ENCODE measurements at places on chromosomes 4 and X.
A peak's percentile ranks its signal among the peaks of the same experiment; 100 is the strongest.

GRCh38 chrX:151754047-151754429 is 19.5 kb downstream of the CNGA2 start:
- peak; percentile 17 for DNase-seq

GRCh38 chr4:147836807-147837206 is 104.9 kb downstream of the ARHGAP10 start:
- DNase-seq = no peak

DNA sequence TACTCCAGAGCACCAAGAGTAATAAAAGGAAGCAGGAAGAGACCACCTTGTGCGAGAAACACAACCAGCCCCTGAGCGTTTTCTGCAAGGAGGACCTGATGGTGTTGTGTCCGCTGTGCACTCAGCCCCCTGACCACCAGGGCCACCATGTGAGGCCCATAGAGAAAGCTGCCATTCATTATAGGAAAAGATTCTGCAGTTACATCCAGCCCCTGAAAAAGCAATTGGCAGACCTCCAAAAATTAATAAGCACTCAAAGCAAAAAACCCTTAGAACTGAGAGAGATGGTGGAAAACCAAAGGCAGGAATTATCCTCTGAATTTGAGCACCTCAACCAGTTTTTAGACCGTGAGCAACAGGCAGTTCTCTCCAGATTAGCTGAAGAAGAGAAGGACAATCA is 5.7 kb downstream of the TRIM75 start:
- DNase-seq = no peak

- no peak for DNase-seq
Measured at GRCh38 chrX:81900522-81900921, 698.6 kb downstream of the SH3BGRL start.

DNA sequence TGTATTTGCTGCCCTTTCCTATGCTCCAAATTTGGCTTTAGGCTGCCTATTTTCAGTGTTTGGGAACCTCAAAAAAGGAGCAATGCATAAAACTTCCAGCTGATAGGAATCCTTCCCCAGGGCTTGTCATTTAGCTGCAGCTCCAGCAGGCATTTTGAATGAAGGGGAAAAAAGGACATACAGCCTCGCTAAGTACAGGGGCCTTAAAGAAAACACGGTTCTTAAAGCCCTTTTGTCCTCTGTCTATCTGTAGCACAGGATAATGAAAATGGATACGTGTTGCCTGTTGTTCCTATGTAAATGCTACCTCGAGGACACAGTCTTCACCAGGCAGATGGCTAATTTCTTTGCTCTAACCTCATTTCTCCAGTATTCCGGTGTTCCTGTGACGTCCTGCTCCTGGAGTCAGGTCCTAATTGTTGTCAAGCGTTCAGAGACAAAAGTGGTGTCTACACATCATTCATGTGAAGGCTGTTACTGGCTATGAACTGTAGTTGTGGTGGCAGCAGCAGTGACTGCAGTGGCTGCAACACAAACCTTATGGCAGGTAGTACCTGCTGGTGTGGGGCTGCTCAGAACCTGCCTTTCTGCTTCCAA is 117.4 kb downstream of the MGST2 start:
- no peak for DNase-seq

- peak; percentile 63 for DNase-seq
Measured at GRCh38 chr4:145679991-145680455, at the start of gene C4orf51. TSS of gene C4orf51 (plus strand) at chr4:145680146. CDS start at chr4:145680204, 58 bp downstream.

DNA sequence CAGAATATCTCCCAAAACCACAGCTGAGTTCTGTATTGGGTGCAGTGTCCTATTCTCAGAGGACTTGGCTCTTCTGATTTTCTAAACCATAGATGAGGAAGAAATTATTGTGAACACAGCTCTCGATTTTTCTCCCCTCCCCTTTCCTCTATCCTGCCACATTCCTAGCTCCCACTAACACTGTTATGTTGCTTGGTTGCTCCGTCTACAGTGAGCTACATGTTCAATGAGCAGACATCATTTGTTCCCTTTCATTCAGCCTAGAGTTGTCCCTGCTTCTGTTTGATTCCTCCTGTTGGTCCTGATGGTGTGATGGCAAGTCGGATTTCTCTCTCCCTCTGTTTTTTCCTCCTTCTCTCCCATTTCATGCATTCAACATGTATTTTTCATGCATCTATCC is 65.9 kb downstream of the DIPK2B start:
- DNase-seq = no peak

DNA sequence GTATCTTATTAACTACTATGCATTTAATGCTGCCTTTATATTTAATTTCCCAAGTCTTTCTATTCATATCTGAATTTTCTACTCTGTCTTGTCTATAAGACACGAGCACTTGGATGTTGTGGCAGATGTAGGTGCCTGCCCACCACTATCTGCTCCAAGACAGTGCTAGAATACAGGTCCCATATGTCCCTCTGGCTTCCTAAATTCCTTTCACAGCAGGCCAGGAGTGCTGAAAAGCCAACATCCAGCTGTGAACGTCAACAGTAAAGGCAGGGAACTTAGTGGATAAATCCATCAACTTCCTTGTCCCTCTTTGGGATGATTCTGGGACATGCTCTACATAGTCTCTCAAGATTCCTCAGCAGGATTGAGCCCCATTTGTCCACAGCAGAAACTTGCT is 245.1 kb upstream of the ETNPPL start:
- DNase-seq = no peak

- no peak for DNase-seq
Measured at GRCh38 chr4:184099535-184099966, 118.1 kb downstream of the ENPP6 start.

DNA sequence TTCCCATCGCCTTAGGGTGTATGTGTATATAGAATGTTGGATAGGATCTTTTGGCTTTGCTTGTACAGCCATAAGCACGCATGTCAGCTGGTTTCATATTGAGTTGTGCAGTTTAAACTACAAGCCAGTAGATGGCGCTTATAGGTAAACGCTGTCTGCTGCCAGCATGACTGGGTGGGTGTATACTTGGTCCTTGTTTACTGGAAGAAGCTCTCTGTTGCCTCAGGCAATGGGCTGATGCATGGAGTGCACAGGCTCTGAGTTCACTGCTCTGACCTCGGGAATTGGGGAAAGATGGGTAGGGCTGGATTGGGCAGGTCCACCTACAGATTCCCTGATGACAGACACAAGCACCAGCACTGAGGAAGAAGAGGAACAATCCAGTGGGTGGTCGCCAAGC is 831.5 kb downstream of the STIM2 start:
- DNase-seq = peak; percentile 43

DNA sequence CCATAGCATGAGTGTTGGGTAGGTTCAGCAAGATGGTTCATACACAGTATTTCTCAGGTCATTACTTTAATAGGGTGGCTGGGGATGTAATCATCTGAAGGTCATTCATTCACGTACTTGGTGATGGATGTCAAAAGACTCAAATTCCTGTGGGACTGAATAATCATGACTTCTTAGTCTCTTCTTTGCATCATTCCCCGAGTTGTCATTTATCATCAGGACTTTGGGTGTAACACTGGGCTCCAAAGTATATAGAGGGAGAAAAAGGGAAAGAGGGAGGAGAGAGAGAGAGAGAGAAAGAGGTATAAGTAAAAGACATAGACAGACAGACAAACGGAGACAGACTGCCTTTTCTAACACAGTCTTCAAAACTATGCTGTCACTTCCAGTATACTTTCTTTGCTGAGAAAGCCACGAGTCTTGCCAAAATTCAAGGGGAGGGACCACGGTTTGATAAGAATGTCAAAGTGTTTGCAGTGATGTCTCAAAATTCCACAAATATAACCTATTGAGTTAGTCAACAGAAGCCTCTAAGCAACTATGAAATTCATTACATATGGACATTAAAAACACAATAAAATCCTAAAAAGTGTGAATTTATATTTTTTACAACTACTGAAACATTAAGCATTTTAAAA is 55.9 kb downstream of the UGT2A3 start:
- DNase-seq = peak; percentile 15

GRCh38 chr4:73422458-73422752 is 13.6 kb upstream of the AFP start:
- no peak for DNase-seq

DNA sequence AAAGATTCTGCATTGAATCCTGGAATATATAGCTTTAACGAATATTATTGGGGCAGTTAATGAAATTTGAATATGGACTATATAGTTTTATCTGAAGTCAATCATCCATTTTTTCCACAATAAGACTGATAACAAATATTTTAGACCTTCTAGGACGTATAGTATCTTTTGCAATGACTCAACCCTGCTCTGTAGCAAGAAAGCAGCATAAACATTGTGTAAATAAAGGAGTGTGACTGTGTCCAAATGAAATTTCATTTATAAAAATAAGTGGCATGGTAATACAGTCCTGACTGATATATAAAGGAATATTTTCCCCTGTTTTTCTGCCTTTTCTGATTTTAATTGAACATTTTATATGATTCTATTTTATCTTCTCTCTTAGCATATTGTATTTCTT is 947.7 kb upstream of the SLIT2 start:
- peak; percentile 20 for DNase-seq

DNA sequence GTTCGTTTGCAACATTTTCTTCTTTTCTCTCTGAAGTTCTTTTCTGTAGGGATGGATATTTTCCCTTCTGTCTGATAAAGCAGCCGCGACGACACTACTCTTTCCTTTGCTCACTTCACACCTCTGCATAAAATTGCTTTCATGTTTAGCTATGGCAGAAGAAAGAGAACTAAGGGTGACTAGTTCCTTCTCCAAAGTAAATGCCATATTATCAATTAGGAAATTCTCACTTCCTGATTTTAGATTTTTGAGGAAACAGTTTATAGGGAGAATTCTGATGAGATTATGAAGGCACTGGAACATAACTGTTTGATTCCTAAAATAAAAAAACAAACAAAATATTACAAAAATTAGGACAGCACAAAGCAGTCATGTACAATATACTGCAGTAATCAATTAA is 29.2 kb downstream of the FANCB start:
- no peak for DNase-seq

GRCh38 chr4:121189326-121190215 is 25.4 kb upstream of the TNIP3 start:
- DNase-seq = no peak

DNA sequence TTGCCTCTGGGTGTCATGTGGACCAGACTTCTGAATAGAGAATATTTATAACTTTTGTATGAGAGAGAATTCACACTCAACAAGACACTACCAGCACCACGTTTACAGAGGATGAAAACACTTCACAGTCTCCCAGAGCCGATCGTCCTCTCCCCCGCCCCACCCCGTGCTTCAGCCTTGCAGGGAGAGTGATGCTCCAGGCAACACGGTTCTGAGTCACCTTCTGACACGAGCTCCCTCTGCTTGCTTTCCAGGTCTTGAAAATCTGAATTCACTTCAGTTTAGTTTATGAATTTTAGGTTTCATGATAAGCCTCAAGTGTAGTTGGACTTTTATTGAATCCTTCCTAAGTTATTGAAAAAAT is 59.8 kb downstream of the CPLX1 start:
- DNase-seq = no peak

- no peak for DNase-seq
Measured at GRCh38 chr4:169975131-169975837, 50.9 kb downstream of the MFAP3L start.

- no peak for DNase-seq
Measured at GRCh38 chr4:1318488-1319213, 28.4 kb upstream of the UVSSA start.

DNA sequence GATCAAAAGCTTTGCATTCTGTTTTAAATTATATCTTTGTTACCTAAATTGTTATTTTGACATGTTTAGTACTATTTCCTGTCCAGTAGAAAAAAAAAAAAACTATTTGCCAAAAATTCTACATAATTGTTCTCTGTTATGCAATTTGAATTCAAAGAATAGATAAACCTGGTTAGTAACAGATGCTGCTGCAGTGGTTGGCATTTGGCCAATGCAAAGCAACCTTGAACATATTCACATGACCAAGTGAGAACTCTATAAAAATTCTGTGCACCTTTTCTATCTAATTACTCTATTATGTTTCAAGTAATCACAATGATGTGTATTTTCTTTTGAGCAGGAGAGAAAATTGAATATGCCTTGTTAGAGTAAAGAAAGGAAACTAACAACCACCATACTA is 1473.4 kb downstream of the RPA4 start:
- DNase-seq = no peak

- no peak for DNase-seq
Measured at GRCh38 chrX:17616936-17617335, 120.4 kb upstream of the SCML1 start.

- no peak for DNase-seq
Measured at GRCh38 chrX:38656350-38656915, 95.1 kb downstream of the TSPAN7 start.

DNA sequence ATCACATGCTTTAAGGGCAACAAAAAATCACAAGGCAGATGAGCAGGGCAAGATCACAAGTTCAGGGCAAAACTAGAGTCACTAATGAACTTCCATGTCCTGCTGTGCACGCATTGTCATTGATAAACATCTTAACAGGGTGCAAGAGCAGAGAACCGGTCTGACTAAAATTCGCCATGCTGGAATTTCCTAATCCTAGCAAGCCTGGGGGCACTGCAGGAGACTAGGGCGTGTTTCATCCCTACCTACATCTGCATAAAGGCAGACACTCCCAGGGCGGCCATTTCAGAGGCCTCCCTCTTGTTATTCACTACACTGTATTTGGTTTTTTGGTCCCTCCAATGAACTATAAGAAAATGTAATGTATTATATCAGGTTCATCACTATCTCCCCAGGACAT is 203.6 kb downstream of the ARHGEF9 start:
- DNase-seq = no peak

DNA sequence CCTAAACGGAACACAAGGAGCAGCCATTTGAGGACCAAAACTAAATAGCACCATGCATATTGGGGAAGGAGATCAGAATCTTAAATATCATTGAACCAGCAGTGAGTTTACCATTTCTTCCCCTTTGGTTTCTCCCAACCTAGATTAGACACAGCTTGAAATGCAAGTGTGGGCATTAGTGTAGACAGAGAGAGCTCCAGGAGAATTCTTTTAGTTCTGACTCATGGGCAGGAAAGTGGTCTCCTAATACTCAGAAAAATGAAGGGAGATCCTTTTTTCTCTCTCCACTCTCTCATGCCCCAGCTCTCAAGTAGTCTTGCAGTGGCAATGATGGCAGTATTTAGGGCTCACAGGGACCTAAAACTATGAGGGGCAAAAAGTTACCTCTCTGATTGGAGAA is 567.9 kb downstream of the INPP4B start:
- no peak for DNase-seq

- no peak for DNase-seq
Measured at GRCh38 chr4:142077048-142077447, 440.7 kb downstream of the IL15 start.

- DNase-seq = peak; percentile 89
Measured at GRCh38 chr4:143381189-143382118, 44.8 kb downstream of the GAB1 start.

GRCh38 chrX:1327651-1328304 is 8.8 kb upstream of the IL3RA start:
- DNase-seq = no peak

All from cardiac fibroblast (primary cell).